ENCODE measurements at places on chromosomes 13 and 19.

- DNase-seq: no peak
These were observed 88.4 kb downstream of the RXFP2 start for GRCh38 chr13:31827707-31828106.

DNA sequence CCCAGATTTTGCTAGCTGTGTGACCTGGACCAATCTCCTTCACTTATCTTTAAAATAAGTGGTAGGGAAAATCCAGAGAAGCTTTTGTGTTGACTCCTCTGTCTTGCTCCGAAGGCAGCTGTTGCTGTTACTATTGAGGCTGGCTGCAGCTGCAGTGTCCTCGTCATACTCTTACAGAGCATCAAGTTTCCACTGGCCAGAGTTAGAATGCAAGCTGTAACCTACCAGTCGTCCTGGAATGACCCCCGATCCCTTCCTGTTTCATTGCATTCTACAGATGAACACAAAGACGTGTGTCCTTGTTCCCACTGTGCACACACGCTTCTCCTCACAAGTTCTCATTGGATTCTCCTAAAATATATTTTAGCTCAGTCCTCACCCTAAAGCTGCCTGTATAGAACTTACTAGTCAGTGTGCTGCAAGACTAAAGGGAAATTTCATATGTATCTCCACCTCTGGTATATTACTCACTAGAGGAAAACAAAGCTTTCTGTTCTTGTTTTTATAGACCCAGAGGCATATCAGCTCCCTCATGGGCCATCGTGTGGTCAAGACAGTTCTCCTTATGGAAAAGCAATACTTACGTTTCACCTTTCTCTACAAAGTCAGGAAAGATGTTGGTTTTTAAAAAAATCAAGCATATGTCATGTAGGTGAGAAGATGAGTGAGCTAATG is 589.8 kb downstream of the LMO7 start:
- DNase-seq: no peak

GRCh38 chr19:4555657-4556561 is 3.6 kb downstream of the SEMA6B start:
- DNase-seq: no peak

DNA sequence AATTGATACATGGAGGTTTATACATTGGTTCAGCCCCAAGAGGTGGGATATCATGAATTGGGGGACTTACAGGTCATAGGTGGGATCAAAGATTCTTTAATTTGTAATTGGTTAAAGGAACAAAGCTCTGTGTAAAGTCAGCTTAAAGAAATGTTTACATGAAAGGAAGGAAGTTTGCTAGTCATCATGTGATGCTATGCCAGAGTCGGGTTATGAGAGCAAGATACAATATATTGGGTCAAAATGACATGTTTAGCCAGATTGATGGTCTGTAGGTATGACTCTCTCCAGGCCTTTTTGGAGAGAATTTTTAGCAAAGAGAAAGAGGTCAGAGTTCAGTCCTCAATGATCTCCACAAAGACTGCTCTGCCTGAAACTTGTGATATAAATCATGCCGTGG is 5.3 kb upstream of the CYSLTR2 start:
- DNase-seq: no peak

- no peak for DNase-seq
These were observed 4.2 kb upstream of the ZSCAN4 start for GRCh38 chr19:57664269-57665127.

DNA sequence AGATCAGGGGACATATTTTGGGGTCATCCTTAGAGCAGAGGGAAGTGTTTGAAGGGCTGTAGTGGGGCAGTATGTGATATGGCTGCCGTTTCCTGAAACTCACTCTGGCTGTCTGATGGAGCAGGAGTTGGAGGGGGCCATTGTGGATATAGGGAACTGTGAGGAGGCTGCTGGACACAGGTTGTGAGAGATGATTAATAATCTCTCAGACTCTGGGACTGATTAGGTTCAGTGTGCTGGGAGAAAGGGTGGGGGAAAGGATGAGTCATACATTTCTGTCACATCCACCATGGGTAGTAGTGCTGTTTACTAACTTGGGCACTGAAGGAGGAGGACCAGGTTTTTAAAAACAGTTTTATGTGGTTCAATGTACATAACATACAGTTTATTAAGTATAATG is 4.8 kb downstream of the B3GLCT start:
- DNase-seq: no peak

- no peak for DNase-seq
These were observed 41.4 kb downstream of the ZNF333 start for GRCh38 chr19:14731200-14731599.

DNA sequence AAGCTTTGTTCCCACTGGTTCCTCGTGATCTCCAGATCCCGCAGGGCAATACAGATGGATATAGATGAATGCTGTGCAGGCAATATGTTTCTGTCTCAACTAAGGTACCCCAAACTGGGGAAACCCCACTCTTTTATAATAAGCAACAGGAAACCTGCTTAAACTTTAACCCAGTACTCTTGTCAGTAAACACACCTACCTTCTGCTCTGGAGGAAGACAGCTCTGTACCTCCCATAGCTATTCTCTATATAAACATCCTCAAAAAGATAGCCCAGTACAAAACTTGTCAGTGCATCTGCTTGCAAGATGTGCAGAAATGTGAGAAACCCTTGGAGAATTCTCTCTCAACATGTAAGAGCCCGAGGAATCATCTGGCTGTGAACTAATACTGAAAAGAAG is 583.6 kb downstream of the OLFM4 start:
- no peak for DNase-seq

DNA sequence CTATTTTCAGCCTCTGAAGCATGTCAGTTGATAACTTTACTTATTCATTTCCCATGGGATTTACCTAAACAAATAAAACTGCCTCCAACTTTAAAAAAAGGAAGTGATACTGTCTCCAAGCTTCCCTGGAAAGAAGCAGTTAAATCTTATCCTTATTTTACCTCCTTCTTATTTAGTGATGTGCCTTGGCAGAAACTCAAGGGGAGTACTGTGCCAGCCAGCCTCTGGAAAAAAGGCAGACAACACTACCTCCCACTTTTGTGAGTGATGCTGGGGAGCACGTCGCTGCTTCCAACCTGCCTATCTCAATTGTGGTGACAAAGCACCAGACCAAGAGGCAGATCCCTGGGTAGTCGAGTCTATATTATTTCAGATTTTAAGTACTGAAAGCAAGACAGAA is 765.6 kb downstream of the DIAPH3 start:
- DNase-seq: no peak

DNA sequence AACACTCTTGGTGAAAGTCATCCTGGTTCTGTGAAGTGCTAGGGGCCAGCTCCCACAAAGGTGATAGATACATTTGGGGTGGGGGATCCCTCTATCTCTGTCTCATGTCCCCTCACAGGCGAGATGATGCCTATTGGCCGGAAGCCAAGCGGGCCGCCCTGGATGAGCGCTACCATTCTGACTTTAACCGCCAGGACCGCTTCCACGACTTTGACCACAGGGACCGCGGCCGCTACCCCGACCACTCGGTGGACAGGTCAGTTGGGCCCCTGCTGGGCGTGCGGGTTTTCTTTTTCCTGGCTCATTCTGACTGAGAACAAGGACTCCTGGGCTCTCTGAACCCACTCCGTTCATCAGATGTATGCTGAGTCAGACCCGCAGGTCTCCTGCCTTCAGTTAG is 16.4 kb downstream of the MICOS13 start:
- DNase-seq: no peak

DNA sequence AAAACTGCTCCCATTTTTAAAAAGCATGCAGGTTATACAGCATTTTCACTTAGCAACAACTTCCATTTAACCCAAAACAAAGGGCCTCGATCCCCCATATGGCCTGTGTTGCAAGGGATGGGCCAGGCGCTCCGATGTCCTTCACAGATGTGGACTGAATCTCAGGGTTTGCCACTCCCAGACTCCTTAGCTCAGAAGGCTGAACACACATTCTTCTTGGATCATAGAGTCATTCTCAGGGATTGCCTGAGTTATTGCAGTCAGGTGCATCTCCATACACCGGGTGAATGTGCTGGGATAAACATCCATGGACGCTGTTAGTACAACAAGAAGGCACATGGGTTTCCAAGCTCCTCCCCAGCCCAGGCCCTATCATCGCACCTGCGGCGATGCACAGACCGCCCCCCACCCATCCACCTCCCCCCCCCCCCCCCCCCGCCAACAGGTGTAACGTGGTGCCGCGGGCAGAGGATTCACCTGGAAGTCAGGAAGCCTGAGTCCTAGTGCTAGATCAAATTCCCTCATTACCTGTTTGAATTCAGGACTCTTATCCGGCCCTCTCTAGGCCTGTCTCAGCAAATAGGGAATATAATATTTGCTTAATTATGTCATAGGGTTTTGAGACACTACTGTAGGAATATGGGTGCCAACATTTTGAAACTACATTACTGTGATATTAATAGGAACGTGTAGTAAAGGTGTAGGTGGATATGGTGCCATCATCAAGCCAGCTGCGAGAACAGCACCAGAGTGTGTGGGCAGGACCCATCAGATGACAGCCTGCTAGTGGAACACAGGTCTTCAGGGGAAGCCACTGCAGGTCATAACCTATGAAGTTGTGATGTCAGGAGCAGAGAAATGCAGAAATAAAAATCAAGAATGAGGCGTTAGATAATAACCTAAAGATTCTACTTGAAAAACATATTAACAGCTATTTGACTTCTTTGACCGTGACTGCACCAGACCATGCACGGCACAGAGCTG is 110.9 kb downstream of the SACS start:
- DNase-seq: no peak

DNA sequence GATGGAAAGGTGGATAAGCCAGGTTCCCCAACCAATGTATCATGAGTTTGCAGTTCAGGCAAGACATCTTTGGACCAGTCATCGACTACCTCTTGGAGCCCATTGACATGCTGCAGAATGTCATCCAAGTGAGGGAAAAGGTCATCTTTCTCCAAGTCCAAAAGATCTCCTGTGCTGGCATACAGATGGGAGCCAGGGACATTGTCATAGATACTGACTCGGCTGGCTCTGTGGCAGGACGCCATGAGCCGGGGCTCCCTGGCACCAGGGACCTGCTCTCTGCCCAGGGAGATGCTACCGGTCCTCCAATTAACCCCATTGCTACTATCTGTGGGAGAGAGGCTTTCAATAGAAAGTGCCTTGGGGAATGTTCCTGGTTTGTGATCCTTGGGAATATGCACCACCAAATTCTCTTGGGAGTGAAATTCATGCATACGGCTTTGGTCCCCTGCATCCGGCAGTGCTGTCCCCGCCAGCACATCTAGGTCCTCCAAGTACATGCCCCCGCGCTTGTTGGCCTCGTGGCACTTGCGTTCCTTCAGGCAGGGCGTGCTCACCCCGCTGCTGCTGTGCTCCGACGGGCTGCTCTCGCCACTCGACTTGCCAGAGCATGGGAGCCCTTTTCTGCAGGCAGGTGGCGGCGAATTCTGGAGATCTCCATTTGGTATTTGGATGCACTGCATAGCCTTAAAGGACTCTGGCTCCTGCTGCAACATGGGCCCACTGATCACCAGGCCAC is 113.0 kb downstream of the KL start:
- DNase-seq: no peak

- no peak for DNase-seq
These were observed 15.1 kb upstream of the ZNF507 start for GRCh38 chr19:32330213-32330857.

DNA sequence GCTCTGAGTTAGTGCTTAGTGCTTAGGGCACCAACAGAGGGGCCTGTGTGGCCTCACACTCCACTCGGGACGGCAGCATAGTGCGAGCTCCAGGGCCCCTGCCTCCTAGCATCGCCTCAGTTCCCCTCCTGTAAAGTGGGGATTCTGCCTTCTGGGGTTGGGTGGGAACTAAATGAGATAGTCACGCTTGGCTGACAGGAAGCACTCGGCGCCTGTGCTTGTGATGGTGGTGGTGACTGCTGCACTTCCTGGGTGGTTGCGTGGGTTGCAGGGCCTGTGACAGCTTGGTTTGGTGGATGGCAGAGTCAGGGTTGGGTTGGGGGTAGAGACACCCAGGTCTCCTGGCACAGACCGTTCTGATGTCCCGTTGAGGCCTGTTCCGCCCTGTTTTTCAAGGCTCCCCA is 7.7 kb downstream of the PLEKHF1 start:
- peak; percentile 69 for DNase-seq

GRCh38 chr13:59877933-59878332 is 285.8 kb downstream of the DIAPH3 start:
- no peak for DNase-seq

DNA sequence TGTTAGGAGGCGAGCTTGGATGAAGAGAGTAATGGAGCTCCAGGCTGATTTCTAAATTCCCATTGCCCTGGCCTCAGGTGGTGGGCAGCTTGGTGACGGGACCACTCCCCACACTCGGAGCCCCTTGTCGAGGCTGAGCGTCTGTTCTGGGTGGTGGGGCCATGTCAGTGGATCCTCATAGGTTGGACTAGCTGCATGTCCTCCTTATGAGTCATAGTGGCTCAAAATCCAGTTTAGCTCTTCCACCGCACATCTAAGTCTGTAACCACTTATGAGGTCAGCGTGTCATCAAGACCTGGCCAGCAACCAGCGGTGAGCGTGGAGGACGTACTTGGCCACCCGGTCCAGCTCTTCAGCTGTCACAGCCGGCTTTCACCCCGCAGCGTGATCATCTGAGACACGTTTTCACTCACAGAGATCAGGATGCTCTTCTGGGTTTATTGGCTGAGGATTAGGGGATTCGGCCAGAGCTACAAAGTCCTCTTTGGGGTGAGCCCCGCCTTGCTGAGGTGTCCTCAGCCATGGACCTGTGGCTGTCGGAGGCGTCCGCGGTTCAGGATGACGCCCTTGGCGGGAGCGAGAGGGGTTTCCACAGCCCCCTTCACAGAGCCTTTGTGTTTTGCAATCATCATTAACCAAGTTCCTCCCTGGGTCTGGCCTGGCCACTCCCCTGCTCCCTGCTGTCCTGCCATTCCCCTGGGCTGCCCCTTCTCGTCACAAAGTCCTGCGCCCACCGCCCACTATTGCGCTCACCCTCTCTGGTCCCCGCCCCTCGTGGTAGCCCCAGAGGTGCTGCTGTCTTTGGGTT is 41.9 kb downstream of the ADPRHL1 start:
- DNase-seq: no peak

DNA sequence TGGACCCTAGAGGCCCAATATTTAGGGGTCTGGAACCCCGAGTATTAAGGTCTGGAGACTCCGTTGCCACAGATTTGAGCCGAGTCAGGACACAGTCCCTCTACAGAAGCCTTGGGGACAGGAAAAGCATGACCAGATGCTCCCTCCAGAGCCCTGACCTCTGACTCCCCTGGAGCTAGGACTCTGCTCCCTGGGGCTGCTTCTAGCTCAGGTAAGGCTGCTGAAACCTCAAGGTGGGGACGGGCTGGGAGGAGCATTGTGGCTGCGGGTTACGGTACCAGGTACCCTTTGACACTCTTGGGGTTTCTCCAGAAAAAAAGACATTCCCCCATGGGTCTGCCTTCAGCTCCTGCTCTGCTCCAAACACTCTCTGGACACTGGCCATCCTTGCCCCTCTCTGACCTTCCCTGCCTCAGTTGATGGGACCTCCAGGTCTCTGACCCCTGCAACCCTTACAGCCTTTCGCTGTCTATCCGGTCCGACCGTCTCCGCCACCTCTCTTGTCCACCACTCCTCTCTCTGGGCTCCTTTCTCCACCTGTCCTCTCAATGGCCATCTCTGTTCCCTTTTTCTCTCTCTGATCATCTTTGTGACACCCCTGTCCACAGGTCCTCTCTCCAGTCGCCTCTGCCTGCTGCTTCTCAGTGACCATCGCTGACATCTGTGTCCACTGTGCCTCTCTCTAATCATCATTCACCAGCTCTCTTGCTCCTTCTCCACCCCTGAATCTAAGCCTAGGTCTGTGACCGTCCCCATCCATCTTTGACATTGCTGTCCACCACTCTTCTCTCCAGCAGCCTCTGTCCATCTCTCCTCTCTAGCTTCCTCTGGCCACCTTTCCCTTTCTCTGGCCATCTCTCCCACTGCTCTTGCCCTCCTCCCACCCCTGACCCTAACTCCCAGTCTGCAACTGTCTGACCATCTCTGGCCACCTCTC is 1.4 kb downstream of the LRFN3 start:
- no peak for DNase-seq
